ENCODE measurements at places on chromosomes 3 and 15.

- DNase-seq = peak; percentile 55
Measured at GRCh38 chr15:33720952-33721351, 247.3 kb upstream of the CHRM5 start.

DNA sequence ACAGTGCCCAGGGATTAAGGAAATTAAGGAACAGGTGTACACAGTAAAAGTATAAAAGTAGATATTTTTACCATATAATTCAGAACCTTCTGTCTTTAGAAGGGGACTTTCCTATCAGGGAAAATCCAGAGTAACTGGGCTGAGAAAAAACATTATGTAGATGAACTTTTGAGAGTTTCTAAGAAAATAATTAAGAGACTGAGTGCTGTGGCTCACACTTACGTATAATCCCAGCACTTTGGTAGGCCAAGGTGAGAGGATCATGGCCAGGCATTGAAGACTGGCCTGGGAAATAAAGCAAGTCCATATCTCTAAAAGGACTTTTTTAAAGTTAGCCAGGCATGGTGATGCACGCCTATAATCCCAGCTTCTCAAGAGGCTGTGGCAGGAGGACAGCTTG lies 1021.8 kb downstream of the FHIT start:
- no peak for DNase-seq

DNA sequence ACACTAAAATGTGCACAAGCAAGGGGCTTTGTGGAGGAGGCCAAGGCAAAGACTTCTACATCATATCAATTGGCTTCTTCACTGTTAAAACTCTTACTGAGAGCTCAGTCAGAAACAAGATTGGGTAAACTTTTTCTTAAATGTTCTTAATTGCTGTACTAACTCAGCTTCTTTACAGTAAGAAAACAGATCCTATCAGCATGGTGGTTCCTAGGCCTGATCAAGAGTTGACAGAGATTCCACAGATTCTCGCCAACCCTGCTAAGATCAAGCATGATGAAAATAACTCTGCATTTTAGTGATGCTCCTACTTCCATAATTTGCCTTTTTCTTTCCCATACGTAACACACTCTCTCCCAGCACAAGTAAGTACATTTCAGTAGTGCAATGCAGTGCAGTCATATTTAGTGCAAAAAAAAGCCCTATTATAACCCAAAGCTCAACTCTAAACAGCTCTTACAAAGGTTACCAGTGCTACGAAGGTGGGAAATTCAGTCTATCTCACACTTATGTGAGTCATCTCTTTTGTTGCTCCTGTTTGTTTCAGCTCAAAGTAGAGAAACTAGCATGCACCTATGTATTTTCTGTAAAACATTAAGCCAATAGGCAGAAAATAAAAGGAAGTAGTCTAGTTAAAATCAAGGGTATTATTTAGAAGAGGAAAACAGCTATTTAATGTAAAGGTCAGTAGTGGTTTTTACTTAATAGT lies 29.9 kb downstream of the TIGIT start:
- no peak for DNase-seq

GRCh38 chr3:69803681-69804270 lies 64.5 kb downstream of the MITF start:
- DNase-seq = no peak

DNA sequence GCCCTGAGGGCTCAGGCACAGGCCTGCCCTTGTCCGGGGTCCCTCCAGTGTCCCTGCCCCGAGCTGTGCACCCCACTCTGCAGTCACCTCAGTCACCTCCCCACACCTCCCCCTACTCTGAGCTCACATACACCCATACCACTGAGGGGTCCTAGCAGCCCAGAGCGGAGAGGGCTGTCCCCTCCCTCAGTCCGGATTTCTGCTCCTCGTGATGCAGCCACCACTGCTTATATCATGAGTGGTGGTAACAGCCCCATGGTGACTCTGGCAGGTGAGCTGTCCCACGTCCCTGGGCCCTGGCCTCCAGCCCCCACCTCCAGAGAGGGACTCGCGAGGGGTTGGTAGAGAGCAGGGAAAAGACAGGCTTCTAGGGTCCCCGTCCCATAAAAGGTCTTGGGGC lies 8.0 kb downstream of the CSPG4 start:
- DNase-seq = no peak

DNA sequence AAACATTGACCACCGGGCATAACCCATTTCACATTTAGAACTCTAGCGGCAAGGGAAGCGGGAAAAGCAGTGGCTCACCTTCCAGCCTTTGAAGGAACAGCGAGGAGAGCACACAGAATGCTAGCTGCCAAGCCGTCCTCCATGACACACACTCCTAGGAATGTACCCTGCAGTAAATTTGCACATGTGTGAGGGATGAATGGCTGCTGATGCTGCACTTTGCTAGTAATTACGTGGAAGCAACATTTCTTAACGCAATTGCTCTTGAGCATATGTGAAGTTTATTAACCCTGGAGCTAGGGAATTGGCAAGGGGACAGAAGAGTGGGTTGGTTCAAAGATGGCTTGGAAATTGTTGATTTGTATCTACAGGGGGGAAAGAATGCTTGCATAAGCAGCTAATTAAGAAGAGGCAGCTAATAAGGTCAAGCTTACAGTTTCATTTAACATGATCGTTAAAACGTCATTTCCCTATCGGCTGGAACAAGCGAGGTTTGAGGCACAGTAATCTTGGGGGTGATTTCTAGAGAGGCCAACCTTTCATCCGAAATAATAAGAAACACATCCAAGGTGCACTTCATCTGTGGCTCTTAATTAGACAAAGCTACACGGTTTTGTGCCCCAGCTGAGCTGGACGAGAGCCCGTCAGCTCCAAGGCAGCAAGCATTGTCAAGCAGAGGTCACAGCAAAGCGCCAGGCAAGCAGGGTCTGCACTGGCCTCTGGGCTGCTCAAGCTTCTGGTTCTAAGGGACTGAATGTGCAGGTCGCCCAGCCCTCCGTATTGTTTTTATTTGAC lies 123.4 kb downstream of the CHSY1 start:
- peak; percentile 98 for DNase-seq

DNA sequence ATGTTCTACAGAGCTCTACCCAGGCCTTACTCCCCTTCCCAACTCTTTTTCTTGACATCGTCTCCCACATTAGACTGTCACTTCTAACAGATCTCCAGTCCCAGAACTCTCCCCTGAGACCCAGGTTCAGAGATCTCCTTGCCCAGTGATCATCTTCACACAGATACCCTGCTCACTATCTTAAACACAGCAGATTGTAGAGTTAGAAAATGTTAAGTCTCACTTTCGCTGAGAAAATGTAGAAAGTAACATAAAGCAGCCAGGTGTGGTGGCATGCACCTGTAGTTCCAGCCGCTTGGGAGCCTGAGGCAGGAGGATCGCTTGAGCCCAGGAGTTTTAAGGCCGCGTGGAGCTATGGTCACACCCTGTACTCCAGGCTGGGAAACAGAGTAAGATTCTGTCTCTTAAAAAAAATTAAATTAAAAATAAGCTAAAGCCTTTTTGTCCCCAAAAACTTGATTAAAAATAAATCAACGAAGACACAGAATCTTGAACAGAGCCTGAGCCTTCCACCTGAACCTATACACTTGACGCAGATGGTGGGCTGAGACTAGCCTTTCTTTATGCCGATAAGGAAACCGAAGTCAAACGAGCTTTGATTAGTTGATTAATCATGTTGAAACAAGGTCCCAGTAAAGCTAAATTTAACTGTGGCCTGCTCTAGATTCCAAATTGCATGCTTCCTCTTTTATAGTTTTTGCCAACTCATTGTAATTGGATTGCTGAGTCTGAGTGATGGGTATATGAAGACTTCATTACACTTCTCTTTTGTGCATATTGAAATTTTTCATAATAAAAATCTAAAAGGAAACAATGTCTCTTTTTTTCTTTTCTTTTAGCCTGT lies 31.3 kb upstream of the BLM start:
- DNase-seq = no peak

- DNase-seq = no peak
Measured at GRCh38 chr15:58777107-58777506, 6.0 kb downstream of the MINDY2 start.

DNA sequence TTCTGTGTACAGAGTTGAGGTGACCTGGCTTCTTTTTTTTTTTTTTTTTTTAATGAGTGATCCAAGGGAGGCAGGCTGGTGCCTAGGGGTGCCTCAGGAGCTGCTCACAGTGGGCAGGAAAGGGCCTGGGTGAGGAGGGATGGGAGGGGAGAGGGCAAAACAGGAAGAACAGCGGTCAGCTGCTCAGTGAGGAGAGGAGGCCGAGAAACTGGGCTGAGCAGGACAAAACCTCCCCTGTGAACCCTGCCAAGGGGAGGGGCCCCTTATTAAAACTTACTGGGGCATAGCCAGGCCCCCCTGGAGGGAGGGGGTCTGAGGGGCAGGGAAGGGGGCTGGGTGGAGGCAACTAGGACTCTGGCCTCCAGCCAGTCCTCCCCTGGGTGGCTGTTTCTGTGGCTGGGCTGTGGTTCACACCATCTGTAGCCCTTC lies 3.5 kb downstream of the PLEKHO2 start:
- DNase-seq = no peak

DNA sequence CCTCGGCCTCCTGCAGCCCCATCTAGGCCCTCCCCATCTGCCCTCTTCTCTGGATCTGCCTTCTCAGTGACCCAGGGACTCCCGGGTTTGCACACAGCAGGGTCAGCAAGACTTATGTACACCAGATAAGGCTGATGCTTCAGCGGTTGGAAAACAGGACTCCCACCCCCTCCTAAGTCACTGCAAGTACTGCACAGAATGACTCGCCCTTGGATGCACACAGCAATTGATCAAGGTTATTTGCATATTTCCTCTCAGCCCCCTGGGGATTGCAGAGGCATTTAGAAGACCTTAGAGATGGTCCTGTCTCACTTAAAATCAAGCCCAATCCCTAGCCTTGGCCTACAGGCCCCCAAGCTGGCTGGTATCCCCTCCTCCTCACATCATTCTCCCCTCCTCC lies 8.9 kb downstream of the ACAN start:
- DNase-seq = peak; percentile 50

DNA sequence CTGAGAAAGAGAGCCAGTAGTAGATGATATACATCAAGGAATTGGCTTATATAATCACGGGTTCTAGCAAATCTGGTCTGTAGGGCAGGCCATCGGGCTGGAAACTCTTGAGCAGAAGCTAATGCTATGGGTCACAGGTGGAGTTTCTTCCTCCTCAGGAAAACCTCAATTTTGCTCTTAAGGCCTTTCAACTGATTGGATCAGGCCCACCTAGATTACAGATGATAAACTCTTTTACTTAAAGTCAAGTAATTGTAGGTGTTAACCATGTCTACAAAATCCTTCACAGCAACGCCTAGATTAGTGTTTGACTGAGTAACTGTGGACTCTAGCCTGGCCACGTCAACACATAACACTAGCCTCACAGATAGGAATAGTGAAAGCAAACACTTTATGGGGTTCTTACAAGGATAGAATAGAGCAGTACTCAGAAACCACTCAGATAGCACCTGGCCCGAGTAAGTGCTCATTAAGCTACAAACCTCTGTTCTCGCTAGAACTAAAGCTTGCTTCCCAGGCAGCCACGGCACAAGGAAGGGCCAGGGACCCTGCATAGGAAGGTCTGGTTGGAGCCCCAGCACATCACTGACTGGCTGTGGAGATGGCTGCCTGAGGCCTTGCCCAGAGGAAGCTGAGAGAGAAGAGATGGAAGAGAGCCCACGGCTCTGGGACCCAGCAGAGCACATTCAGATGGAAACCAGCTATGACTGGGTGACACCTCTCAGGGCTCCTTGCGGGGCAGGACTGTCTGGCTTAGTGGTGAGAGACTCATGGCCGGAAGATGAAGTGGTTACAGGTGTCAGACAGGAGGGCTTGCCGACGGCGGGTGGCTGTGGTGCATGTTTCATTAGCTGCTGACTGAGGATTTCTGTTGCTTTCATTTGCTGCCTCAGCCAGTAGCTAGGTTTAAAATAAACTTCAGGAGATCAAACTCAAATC lies 202.5 kb upstream of the TLE3 start:
- no peak for DNase-seq

- DNase-seq = no peak
Measured at GRCh38 chr15:70321172-70321819, 223.6 kb upstream of the TLE3 start.

- no peak for DNase-seq
Measured at GRCh38 chr3:44939581-44940036, 36.4 kb downstream of the ZDHHC3 start.

Measured in fibroblast of skin of right quadriceps (primary cell).